ENCODE measurements at places on chromosomes 2 and 18. TPM values are rescaled to one million over a fixed set of nuclear protein-coding genes. Genes with fewer than 3 reads are reported as not detected.

CCBE1 gene
- not detected for total RNA-seq

FEZ2 gene
- 9.8 TPM for total RNA-seq

GAL3ST2 gene
- 0.31 TPM for total RNA-seq

DAW1 gene
- not detected for total RNA-seq

PARD6G gene
- 0.21 TPM for total RNA-seq

MROH2A gene
- total RNA-seq: not detected

CCL20 gene
- 3.1 TPM for total RNA-seq

FOXD4L1 gene
- total RNA-seq: 0.16 TPM

MAP2 gene
- total RNA-seq: not detected

Data from activated naive CD8-positive, alpha-beta T cell treated with anti-CD3 and anti-CD28 coated beads for 36 hours (primary cell).